ENCODE measurements at places on chromosomes 1 and 21.
A peak's percentile ranks its signal among the peaks of the same experiment; 100 is the strongest.

DNA sequence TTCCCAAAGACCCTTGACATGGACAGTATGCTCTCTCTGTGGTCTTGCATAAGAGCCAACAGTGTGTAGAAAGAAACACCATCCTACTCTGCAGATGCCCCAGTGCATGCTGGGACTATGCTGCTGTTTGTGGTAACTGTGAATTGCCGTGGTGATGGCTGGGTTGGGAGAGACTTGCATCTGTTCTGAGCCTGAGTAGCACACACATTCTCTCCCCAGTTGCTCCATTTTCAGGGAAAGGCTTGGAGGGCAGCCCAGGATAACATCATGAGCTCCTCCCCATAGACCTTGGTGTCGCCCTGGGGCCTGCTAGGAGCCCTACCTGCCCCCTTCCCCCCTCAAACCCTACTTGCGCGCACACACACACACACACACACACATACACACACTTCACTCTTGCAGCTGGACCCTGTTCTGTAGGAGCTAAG is 120.9 kb upstream of the IPO9 start:
- DNase-seq = no peak

DNA sequence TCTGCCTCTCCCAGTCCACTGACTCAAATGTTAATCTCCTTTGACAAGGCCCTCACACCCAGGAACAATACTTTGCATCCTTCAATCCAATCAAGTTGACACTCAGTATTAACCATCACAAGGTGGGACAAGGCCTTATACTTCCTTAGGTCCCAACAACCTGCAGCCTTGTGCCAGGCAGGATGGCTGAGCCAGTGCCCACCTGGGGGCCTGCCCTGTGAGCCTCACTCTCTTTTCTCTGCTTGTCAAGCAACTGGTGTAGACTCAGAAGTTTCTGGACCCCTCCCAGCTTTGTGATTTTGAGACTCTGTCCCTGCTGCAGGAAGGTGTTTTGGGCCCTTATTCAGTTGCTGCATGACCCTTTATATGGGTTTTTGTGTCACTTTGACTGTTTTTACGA is 310.0 kb upstream of the C1orf174 start:
- no peak for DNase-seq

- no peak for DNase-seq
Observed at GRCh38 chr1:162329826-162330225, 46.8 kb downstream of the SPATA46 start.

DNA sequence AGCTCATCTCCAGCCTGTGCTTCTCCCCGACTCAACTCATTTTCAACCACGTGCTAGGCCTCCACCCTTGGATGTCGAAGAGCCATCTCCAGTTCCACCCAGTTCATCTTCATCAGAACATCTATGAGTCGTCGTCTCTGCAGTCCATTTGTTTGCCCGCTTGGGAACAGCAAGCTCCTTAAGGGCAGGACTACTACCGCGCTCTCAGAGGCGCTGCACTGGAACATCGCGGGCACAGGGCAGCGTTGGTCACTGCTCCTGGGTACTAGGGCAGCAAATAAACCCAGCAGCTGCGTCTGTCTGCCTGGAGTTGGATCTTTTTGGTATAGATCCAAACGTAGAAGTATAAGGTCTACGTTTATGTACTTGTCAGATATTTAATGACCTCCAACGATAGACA is 478 bp upstream of the PRDM2 start:
- DNase-seq = no peak

- DNase-seq = no peak
Observed at GRCh38 chr1:30190511-30191153, 532.8 kb downstream of the MATN1 start.

DNA sequence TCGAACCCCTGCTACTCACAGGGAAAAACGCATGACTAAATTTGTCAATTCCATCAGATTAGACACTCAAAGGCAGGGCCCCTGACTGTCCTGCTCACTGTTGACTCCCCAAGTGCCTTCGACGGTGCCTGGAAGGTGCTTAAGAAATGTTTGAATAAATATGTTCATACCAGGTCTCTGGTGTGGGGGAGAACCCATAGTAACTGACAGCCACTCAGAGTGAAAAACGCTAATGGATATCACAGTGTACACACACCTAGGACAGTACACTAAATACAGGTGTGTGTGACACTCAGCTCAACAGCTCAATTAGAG is 39.7 kb upstream of the WASF2 start:
- DNase-seq = no peak

DNA sequence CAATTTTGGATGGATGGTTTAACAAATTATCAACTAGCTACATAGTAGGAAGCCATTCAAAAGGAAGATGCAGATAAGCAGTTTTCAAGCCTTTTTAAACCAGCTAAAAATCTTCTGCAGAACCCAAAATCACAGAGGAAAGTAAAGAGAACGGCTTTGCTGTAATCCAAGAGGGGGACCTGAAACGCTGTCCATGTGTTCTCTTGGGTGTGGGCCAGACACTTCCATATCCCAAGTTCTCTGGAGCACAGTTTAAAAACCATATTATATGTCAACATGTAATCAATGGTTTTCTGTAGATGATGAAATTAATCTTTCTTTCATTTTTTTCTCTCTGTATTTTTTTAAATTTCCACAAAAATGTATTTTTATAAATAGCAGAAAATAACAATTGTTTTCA is 90.5 kb downstream of the SELENOF start:
- no peak for DNase-seq

DNA sequence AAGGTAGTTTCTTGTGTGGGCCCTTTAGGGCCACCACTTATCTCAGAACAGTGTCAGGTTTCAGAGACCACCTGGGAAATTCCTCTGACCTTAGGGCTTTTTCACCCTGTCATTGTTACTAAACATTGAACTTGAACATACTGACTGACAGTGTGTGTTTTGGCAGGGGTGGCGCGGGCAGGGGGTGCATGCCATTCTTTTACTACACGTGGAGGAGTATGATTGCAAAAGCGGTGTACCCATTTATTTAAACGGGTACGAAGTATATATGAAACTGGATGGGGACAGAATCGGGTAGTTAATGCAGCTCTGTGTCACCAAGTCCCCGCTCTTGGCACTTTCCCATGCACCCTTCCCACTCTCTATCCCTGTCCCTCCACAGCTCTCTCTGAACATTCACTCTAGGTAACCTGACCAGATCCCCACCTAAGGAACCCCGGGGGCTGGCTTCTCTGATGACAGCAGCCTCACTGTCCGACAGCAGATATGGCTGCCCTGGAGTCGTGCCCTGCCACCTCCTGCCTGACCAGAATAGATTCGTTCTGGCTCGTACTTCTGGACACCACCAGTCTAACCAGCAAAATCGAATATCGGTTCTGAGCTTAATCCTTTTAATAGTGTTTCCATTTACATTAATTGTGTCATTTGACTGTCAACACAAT is 51.3 kb downstream of the NFASC start:
- DNase-seq = no peak

DNA sequence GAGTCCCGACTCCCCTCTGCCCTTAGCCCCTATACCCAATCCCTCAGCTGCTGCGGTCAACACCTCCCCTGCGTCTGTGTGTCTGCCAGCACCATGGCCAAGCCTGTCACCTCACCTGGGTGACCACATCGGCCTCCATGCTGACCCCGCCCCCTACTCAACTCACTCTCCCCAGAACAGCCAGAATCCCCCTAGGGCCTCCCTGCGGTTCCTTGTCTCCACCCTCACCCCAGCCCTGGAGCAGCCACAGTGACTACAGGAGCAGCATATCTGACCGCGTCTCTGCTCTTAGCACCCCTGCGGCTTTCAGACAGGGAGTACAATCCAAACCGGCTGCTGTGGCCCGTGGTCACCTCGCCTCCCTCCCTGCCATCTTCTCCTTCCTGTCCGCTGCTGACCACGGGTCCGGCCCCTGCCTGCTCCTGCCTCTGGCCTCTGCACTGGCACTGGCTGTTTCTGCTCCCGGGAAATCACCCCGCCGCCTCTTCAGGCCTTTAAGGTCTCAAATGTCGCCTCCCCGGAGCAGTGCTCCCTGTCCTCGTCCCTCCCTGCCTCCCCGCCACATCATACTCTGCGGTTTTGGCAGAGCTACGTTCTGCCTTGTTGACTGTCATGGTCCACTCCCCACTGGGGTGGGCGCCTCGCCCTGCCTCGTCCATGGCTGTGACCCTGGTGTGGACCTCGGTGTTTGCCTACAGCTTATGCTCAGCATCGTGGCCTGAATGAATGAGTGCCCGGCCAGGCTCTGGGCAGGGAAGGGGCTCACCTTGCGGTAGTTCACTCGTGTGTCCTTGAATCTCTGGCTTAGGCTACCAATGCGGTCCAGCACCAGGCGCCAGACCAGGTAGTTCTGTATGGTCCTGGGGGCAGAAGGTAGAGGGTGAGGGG is 11.1 kb downstream of the PRXL2B start:
- peak; percentile 54 for DNase-seq

Data from natural killer cell treated with Interleukin-12 subunit alpha and Interleukin-12 subunit beta and Interleukin-15 and Interleukin-18, amount 100 ng/mL, for 72 hours (primary cell).